Stimulated activated CD4-positive, alpha-beta T cell treated with anti-CD3 and anti-CD28 coated beads, Interleukin-12 subunit alpha, Interleukin-12 subunit beta, amount 100 ng/mL, for 48 hours (primary cell): ENCODE measurements at places on chromosomes 11 and 22.

GRCh38 chr11:68090706-68091105, 30.5 kb downstream of the CHKA start:
- no peak for DNase-seq

DNA sequence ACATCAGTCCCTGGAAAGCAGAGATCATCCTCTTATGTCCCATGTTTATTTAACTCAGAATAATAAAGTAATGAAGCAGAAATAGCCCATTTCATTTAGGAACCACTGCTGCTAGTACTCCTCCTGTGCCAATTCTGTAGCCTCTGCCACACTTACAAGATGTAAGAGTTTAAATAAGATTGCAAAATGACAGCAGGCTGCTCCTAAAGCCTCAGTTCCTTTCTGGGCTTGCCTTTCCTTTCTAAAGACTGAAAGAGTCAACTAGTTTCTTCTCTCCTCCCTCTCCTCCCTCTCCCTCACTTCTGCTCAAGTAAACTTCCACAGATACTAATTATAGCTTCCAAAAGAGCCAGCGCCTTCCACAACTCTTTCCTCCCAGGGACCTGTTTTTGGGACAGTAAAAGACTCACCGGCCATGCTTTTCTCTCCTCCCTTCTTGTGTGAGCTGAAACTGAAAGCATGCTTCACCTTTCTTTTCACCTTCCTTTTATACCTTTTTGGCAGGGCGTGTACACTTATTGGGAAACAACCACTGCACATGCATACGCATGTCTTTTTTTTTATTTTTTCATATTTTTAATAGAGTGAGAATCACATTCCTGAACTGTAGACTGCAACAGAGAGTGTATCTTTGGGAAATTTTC, 26.1 kb upstream of the CARD16 start:
- no peak for DNase-seq

DNA sequence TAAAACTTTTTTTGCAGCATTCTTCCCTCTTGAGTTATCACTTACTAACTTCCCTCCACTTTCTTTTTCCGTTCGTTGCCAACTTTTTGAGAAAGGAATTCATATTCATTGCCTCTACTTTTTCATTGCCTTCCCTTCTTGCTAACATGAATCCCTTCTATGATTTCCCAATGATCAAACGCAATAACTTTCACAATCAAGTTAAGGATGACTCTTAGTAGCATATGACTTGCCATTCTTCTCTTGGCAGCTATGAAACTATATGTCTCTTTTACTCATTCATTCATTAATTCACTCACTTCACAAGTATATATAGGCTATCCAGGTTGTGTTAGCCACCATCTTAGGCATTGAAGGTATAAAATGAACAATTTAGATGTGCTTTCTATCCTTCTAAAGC, 16.6 kb upstream of the ARHGAP20 start:
- DNase-seq = no peak

DNA sequence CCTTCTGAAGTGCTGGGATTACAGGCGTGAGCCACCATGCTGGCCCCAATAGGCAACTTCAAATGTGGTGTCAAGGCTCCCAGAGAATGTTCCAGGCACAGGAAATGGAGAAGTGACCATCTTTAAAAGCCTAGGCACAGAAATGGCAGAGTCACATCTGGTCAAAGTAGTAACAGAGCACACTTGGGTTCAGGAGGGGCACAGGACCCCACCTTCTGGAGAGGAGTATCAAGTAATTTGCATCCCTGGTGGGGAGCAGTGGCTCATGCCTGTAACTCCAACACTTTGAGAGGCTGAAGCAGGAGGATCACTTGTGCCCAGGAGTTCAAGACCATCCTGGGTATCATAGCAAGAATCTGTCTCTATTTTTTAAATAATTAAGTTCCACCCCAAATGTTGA, 29.2 kb downstream of the SERHL2 start:
- DNase-seq = no peak

GRCh38 chr11:32154275-32154674, 63.4 kb downstream of the RCN1 start:
- no peak for DNase-seq

- no peak for DNase-seq
Observed at GRCh38 chr22:27116312-27117086, 459.1 kb downstream of the MIAT start.

- no peak for DNase-seq
Observed at GRCh38 chr11:62794201-62794775, 2.5 kb upstream of the TMEM223 start.

- no peak for DNase-seq
Observed at GRCh38 chr11:114153224-114153623, 93.7 kb downstream of the ZBTB16 start.

DNA sequence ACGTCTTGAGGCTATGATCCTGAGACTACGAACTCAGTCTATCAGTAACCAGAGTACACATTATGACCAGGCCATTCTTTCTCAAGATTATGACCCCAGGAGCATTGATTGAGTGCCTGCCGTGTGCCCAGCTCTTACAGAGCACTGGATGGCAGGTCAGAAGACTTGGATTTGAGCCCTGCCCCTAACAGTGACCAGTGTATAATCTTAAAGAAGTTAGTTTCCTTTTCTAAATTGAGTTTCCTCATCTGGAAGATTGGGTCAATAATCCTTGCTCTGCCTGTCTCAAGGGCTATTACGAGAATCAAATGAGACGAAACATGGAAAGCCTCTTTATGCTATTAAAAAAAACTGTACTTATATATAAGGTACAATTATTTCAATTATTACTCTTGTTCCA, 38.2 kb downstream of the SLCO2B1 start:
- no peak for DNase-seq

GRCh38 chr11:132234878-132235277, 864.5 kb downstream of the NTM start:
- no peak for DNase-seq

DNA sequence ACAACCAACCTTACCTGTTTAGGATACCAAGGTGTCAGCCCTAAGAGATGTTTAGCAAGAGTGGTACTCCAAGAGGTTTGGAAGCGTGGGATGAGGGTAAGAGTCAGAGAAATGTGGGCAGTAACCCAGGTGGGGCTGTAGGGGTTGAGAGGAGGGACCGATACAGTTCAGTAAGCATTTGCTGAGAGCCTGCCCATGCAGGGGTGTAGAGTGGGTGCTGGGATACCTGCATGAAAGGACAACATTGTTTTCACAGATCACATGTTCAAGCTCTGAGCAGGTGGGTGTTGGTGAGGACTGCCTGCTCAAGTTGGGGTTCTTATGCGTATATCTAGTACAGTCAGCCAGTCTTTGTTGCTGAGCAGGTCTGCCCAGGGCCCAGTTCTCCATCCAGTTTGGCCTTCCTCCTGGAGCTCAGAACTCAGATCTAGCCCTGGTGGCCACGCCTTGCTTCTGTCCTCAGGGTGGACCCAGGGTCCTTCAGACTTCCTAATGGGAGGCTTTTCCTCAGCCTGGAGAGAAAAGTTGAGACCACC, 14.8 kb downstream of the PPFIBP2 start:
- no peak for DNase-seq

- DNase-seq = no peak
Observed at GRCh38 chr22:49658902-49659280, 168.8 kb downstream of the BRD1 start.

- DNase-seq = no peak
Observed at GRCh38 chr11:3217818-3218482, 663 bp downstream of the MRGPRG start.

GRCh38 chr11:126185259-126186024, 26.0 kb downstream of the RPUSD4 start:
- DNase-seq = no peak

GRCh38 chr22:39234472-39234787, 10.4 kb downstream of the PDGFB start:
- no peak for DNase-seq

DNA sequence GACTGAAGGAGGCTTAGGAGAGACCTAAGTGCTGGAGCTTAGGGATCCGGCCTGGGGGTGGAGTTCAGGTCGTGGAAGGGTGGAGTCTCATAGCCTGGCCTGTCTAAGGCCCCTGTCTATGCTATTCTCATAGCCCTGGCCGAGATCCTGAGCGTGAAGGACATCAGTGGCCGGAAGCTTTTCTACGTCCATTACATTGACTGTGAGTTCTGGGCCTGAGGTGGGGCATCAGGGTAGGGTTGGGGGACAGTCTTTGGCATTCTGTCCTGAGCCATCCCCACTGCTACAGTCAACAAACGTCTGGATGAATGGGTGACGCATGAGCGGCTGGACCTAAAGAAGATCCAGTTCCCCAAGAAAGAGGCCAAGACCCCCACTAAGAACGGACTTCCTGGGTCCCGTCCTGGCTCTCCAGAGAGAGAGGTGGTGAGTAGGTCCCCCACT, 603 bp downstream of the KAT5 start:
- DNase-seq = no peak

GRCh38 chr11:16440136-16440535, 83.8 kb upstream of the SOX6 start:
- DNase-seq = no peak

- no peak for DNase-seq
Observed at GRCh38 chr22:30262112-30262511, 4.5 kb downstream of the OSM start.

GRCh38 chr11:33790040-33790439, 15.7 kb upstream of the FBXO3 start:
- no peak for DNase-seq

GRCh38 chr22:29702000-29702930, 17.5 kb upstream of the CABP7 start:
- DNase-seq = no peak

DNA sequence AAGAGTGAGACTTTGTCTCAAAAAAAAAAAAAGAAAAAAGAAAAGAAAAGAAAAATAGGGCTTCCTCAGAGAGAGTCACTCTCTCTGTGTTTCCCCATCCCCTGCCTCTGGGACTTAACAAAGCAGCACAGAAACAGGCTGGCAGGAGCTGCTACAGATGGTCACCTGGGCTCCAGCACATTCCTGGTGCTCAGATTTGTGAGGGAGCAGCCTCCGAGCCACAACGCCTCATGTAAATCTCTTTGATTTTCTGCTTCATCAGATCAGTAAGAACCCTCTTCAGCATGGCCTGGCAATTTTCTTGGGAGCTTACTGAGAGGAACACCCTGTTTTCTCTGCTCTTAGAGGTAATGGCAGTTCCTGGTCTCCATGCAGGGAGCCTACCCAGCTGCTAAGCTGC, 15.2 kb upstream of the LDHA start:
- DNase-seq = no peak
